T-helper 17 cell (primary cell): ENCODE measurements at places on chromosomes 4 and X. TPM values are rescaled to one million over a fixed set of nuclear protein-coding genes. Genes with fewer than 3 reads are reported as not detected.

DNA sequence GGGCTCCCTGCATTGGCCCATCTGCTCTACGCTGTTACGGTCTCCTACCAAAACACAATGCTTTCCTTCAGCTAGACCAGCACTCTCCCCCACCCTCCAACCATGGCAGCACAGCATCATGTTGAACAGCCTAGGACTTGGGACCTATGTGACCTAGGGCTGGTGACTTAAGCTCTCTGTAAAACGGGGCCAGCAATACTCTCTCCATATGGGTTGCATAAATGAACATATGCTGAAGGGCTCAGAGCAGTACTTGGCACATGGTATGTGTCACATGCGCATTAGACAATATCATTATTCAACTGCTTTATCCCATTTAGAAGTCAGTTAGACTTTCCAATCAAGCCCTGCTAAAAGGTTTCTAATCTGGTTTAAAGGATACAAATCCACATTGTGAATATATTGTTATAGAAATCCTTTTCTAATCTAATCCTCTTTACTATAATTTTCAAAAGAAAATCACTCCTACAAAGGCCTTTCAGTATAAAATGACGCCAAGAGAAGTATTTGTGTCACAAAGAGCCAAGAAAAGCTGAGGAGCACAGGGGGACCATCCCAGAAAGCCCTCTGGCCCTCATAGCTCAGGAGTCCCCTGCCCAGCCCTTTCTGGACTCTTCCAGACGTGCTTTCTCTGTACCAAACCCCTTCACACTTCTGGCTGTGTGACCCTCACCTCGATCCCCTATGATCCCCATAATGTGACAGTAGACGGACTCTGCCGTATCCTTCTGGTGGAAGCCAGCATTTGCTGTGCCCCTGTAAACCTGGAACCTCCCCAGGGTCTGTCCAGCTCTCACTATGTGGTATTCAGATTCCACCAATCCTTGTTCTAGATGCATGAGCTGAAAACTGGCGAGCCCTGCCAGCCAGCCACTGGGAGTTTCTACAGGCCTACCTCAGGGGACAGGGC is 42.3 kb downstream of the NSG1 start:
- no peak overlapping the region for H3K4me3 ChIP-seq
- peaks cover 17% of the 10 kb centered on the region for H3K4me1 ChIP-seq
- H3K27me3 ChIP-seq = no peaks in the 10 kb centered on the region

Gene RNF128
- not detected for total RNA-seq

Gene NMU
- not detected for total RNA-seq

DNA sequence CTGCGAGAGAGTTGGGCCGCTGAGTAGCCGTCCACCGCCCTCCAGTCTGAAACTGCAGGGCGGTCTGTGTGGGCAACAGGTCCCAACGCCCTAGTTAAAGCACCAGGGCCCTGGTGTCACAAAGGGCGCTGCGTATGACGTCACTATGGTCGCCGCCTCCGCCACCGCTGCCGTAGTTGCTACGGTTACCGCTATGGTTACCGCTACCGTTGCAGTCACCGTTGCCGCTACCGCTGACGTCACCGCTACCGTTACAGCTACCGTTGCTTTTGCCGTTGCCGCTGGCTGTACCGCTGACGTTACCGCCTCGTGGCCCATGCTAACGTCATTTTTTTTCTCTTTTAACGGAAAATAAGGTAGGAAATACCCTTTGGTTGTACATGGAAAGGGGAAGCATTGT is at the start of gene PPP1R2C:
PPP1R2C (minus strand) TSS at position 68 of the 400 bp plus-strand sequence. CDS start 84 bp downstream, outside the sequence.
- H3K4me1 ChIP-seq = peaks cover 5% of the 10 kb centered on the region
- no peaks in the 10 kb centered on the region for H3K36me3 ChIP-seq
- H3K27me3 ChIP-seq = no peaks in the 10 kb centered on the region
- no peak for DNase-seq
- no peak within 1 kb of the TSS for H3K27ac ChIP-seq

Gene RPS6KA6
- 0.05 TPM for total RNA-seq

DNA sequence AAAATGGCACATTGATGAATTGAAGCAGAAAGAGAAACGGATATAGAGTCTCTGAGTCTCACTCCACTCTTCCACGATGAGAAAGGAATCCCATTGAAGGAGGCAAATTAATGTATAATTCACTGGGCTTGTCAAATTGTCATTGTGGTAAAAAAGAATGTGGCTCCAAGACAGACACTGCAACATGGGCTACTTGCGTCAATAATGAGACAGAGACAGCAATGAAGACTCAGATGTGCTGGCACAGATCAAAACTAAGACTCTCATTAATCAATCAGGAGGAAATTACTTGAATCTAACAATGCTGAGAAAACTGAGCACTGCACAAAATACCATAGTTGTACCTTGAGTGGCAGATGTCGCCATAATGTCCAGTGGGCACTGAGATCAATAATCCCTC is 1485.5 kb downstream of the TECRL start:
- no peak for DNase-seq
- no peaks in the 10 kb centered on the region for H3K36me3 ChIP-seq
- no peaks in the 10 kb centered on the region for H3K27me3 ChIP-seq
- H3K4me3 ChIP-seq = no peak overlapping the region

DNA sequence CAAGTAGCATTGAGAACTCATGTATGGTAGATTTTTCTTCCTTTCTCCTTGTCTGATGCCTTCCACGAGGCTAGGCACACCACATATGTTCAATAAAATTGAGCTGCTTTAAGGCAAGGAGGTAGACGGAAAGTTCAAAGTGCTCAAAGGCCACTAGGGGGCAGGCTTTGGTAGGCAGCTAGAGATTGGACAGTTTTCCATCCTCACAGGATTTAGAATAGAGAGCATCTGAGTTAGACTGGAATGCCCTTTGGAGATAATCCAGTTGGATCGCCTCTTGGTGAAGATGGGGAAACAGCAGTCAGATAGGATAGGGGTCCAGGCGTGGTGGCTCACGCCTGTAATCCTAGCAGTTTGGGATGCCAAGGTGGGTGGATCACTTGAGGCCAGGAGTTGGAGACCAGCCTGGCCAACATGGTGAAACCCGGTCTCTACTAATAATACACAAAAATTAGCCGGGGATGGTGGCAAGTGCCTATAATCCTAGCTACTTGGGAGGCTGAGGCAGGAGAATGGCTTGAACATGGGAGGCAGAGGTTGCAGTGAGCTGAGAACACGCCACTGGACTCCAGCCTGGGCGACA is 30.4 kb downstream of the ELF4 start:
- H3K27me3 ChIP-seq = no peaks in the 10 kb centered on the region
- H3K36me3 ChIP-seq = no peaks in the 10 kb centered on the region
- H3K4me3 ChIP-seq = no peak overlapping the region
- H3K27ac ChIP-seq = peak overlapping the region; percentile 95

Gene PSAPL1
- not detected for total RNA-seq

Gene MAGEA8
- total RNA-seq = not detected

Gene HSFX1
- 0.76 TPM for total RNA-seq

DNA sequence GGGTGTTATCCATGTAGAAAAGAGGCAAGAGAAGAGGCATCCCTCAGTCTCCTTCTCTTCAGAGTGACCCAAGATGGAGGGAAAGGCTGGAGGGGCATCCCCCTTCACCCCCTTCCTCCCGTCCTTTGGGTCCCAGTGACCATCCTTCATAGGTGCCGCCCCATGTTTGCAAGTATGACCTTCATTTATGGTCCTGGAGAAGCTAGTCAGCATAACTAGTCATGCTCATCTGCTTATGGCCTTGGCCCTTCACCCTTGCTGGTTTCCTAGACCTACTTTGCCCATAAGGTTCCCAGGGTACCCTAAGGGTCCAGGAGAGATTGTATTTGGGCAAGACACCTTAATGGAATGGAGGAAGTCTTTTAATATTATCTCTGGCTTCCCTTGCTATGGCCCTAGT is 46.7 kb downstream of the HMGB2 start:
- no peak for DNase-seq
- H3K4me1 ChIP-seq = peaks cover 7% of the 10 kb centered on the region
- no peaks in the 10 kb centered on the region for H3K36me3 ChIP-seq

GRCh38 chr4:15757054-15757453 is 21.1 kb upstream of the CD38 start:
- no peaks in the 10 kb centered on the region for H3K36me3 ChIP-seq
- no peaks in the 10 kb centered on the region for H3K27me3 ChIP-seq
- peak overlapping the region; percentile 94 for H3K27ac ChIP-seq
- peaks cover 38% of the 10 kb centered on the region for H3K4me1 ChIP-seq

DNA sequence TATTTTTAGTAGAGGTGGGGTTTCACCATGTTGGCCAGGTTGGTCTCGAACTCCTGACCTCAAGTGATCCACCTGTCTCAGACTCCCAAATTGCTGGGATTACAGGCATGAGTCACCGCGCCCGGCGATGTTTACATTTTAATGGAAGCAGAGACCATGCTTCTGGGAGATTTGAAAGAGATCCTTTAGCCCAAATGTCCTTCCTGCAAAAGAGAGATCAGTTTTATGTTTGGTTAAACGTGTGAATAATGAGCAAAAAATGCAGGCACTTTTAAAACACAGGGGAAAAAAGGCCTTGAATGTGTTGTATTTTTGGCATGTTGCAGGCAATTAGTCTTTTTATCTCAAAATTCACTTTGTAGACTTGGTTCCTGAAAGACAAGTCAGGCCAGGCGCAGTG is 95.8 kb upstream of the ELOVL6 start:
- no peak overlapping the region for H3K4me3 ChIP-seq
- H3K4me1 ChIP-seq = peaks cover 2% of the 10 kb centered on the region
- H3K36me3 ChIP-seq = peaks cover under 1% of the 10 kb centered on the region
- no peak for DNase-seq

DNA sequence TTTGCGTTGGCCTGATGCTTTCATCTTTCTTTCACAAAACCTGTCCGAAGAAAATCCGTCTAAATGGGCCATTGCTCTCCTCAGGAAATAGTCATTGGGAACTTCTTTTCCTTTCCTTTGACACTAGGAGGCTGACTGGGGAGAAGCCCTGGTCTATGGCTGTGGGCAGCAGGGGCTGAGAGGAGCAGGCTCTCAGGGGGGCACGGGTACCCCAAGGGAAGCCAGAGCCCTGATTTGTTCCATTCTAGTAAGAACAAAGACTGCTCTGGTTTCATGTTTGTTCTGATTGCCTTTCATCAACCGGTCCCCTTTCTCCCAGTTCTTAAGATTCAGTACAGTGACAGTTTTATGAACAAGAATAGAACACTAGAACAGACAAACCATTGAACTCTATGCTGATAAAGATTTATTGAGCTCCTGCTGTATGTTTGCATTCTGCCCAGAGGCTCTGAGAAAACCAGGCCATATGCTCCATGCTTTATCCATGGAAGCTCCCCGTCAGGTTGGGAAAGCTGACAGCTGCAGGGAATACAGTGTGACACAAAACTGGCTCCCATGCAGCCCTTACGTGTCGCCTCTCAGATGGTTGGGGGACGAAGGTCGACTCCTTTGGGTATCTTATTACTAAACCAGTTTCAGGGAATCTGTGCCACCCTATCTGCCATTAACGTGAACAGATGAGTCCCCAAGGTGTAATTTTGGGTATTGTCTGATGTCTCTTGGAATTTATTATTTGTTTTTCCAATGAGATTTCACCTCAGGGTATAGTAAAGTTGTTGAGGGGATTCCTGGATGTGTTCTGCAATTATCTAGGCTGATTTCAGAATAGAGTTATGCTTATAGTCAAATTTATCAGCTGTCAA is 72.4 kb upstream of the MSANTD1 start:
- no peak overlapping the region for H3K4me3 ChIP-seq
- DNase-seq = no peak
- no peaks in the 10 kb centered on the region for H3K4me1 ChIP-seq
- no peak overlapping the region for H3K27ac ChIP-seq
- peaks cover 12% of the 10 kb centered on the region for H3K36me3 ChIP-seq

Gene HSFX2
- not detected for total RNA-seq

DNA sequence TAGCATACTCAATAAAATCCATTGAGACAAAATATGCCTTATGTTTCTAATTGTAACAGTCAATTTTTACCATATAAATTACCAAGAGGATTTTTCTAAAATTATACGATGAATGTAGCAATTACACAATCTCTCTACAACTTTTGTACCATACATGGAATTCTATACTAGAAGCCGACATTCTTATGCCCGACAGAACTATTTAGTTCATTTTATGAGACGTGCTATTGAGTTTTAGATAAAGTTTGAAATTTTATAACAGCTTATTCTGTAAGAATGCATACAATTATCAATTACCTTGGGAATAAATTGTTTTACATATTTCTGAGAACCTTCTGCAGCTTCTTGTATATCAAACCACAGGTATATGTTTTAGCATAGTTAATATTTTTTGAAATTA is 431.2 kb downstream of the DMD start:
- H3K27me3 ChIP-seq = no peaks in the 10 kb centered on the region
- no peak overlapping the region for H3K27ac ChIP-seq
- no peaks in the 10 kb centered on the region for H3K36me3 ChIP-seq
- DNase-seq = no peak
- no peaks in the 10 kb centered on the region for H3K4me1 ChIP-seq

Gene SPANXD
- not detected for total RNA-seq

- peaks cover 2% of the 10 kb centered on the region for H3K36me3 ChIP-seq
- H3K4me1 ChIP-seq = no peaks in the 10 kb centered on the region
- no peak for DNase-seq
- H3K27ac ChIP-seq = no peak overlapping the region
These were observed 48.2 kb downstream of the STK26 start for GRCh38 chrX:132071254-132071653.

DNA sequence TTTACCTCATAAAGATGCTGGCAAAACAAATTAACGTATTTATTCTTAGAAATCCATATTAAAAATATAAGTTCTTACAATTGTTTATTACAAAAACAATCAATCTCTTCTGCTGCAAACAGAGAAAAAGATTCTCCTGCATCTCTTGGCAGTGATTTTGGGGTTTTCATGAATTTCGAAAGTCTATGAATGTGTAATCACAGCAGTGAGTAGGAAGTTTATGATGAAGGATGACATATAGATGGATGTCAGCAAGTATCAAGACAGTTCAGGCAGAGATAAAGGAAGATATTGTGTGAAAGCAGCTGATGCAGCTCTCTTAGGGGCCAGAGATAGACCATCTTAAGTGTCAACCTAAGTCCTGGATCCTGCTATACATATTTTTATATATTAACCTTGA is 196.9 kb upstream of the BANK1 start:
- H3K4me3 ChIP-seq = no peak overlapping the region
- no peak overlapping the region for H3K27ac ChIP-seq
- H3K4me1 ChIP-seq = peaks cover 2% of the 10 kb centered on the region
- H3K36me3 ChIP-seq = no peaks in the 10 kb centered on the region

DNA sequence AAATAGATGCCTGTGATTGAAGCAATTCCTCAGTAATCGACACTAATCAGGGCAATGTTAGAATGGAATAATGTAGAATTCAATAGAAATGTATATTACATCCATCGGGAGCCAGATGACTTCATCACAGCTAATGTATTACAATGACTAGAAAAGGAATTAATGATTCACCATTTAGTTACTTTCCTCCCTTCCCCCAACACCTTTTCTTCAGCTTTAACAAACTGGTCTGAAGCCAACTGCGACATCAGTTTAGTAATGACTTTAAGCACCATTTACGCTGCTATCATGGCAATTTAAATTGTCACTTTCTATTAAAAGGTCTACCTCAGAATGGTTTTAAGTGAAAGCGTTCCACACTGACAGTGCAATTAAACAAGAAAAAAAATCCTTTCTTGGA is 45.1 kb downstream of the SUPT20HL2 start:
- peaks cover 4% of the 10 kb centered on the region for H3K27me3 ChIP-seq
- H3K36me3 ChIP-seq = no peaks in the 10 kb centered on the region
- no peak for DNase-seq
- no peak overlapping the region for H3K4me3 ChIP-seq
- peaks cover 4% of the 10 kb centered on the region for H3K4me1 ChIP-seq
